A549 treated with CORT108297 at 1 μM for 4 hours (cell line): ENCODE measurements at places on chromosomes 5 and 9. TPM values are rescaled to one million over a fixed set of nuclear protein-coding genes. Genes with fewer than 3 reads are reported as not detected.

The CAVIN4 gene
- total RNA-seq = 0.38 to 0.58 TPM (median 0.48 TPM) in 5 replicates

The IFNA2 gene
- not detected in 5 replicates for total RNA-seq

The SLC46A2 gene
- total RNA-seq = 0.02 TPM in 1 of 5 replicates, not detected in the others

The TAF11L10 gene
- total RNA-seq = not detected in 5 replicates

The CER1 gene
- not detected in 5 replicates for total RNA-seq
